ENCODE measurements at places on chromosomes 6 and 20.
A peak's percentile ranks its signal among the peaks of the same experiment; 100 is the strongest.

DNA sequence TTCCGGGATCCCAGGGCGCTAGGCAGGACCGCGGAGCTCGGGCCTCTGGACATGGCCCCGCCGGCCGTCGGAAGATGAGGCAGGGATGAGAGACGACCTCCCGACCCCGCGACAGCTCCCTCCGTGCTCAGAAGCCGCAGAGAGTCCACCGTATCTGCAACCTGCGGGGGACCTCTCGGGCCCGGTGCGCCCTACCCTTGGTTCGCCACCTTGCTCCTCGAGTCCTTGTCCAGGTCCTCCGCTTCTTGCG, 301 bp downstream of the PPP1R3D start:
- DNase-seq = no peak

DNA sequence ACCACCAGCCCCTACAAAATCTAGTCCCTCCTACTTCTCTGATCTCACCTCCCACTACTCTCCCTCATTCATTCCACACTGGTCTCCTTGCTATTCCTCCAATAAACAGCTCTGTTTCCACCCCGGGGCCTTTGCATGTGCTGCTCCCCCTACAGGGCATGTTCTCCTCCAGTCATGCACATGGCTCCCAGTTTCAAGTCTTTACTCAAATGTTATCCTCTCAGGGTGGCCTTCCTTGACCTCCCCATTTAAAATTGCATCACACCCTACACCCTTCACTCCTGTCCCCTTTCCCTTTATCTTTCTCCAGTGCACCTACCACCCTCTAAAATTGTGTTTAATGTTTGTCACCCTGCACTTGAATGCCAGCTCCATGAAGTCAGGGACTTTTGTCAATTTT, 174.5 kb downstream of the MRPL14 start:
- DNase-seq = no peak

GRCh38 chr6:21220271-21220987, 373.1 kb upstream of the SOX4 start:
- no peak for DNase-seq

GRCh38 chr6:153729189-153729588, 309.9 kb upstream of the OPRM1 start:
- no peak for DNase-seq

- no peak for DNase-seq
These were observed 11.6 kb downstream of the SLC9A8 start for GRCh38 chr20:49824206-49824605.

- no peak for DNase-seq
These were observed 17.3 kb downstream of the SLC22A1 start for GRCh38 chr6:160138839-160139419.

DNA sequence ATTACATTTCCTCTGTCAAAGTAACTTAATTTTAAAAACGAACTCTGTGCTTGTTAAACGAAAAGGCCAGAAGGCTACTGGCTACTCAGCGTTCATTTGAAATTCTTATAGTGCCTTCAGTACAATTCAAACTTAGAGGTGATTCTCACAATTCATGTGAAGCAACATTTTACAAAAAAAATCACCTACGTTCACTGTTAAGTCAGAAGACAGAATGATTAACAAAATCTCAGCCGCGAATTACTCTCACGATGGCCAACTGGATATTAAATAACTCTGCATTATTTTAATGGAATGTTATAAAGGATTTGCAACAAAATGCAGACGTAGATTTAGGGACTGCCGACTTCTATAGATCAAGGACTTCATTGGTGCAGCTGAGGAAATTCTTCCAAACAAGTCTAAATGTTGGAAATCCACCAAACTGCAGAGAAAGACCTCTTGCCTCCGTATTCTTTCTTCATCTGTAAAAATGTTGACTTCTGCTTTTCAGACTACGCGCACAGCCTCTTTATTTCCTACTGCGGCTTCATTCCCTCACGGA, 1.6 kb upstream of the QKI start:
- DNase-seq = no peak

DNA sequence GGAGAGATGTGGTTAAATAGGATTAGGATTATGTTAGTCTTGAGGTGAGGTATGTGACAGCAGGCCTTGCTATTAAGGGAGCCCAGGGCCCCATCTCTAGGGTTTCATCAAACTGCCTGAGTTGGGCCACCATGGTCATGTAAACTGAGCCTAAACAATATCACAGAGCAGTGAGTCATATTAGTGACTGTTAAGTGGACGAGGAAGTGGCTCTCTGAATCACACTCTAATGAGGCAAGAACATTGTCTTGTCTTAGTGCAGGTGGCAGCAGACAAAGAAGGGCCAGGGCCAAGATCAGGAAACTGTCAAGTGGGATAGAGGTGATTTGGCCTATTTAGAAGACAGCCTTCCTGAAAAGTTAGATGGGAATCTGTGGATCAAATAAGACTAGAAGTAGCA, 23.1 kb downstream of the ENPP3 start:
- no peak for DNase-seq

GRCh38 chr6:167590193-167590592, 236.5 kb upstream of the AFDN start:
- DNase-seq = no peak

DNA sequence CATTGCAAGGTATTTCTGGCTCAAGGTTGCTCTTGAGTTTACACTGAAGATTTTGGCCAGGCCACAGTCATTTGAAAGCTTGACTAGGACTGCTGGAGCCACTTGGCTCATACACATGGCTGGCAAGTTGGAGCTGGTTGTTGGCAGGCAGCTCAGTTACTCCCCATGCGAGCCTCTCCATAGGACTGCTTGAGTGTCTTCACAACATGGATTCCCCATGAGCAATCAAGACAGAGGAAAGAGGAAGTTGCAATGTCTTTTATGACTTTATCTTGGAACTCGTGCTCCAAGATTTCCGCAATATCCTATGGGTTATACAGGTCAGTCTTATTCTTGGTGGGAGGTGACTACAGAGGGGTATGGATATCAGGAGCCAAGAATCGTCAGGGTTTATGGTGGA, 1.4 kb upstream of the MANBAL start:
- no peak for DNase-seq

- DNase-seq = no peak
These were observed 10.7 kb downstream of the TULP4 start for GRCh38 chr6:158322724-158323560.

- peak; percentile 73 for DNase-seq
These were observed 45.1 kb upstream of the NEDD9 start for GRCh38 chr6:11277275-11278206.

DNA sequence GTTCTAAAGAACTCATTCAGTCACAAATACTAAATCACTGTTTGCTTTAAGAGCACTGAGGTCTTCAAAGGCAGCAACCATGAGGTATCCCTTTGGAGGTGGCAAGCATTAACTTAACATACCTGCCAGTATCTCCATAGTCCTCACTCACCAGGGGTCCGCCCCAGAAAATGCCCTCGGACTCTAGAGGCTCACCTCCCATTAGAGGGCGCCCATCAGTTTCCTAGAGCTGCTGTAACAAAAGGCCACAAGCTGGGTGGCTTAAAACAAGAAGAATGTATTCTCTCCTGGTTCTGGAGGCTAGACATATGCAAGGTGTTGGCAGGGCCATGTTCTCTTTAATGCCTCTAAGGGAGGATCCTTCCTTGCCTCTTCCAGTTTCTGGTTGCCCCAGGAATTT, 12.0 kb upstream of the RNGTT start:
- DNase-seq = no peak

- peak; percentile 78 for DNase-seq
These were observed 71.5 kb downstream of the SOX4 start for GRCh38 chr6:21665110-21665391.

DNA sequence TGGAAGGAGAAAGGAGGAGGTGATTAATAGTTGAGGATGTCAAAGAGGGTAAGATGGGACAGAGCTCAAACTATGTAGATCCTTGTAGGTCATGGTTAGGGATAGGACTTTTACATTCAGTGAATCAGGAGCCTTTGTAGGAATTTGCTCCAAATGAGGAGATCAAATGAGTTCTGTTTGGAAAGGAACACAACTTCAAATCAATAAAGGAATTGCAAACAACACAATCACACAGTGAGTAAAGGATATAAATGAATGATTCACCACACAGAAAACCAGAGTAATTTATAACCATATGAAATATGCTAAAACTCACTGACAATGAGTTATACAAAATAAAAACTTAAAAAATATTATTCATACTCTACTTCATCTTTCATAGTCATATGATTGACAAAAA, 480.8 kb upstream of the EPHA7 start:
- no peak for DNase-seq

- no peak for DNase-seq
These were observed 97.8 kb upstream of the CARMIL1 start for GRCh38 chr6:25181350-25181724.

DNA sequence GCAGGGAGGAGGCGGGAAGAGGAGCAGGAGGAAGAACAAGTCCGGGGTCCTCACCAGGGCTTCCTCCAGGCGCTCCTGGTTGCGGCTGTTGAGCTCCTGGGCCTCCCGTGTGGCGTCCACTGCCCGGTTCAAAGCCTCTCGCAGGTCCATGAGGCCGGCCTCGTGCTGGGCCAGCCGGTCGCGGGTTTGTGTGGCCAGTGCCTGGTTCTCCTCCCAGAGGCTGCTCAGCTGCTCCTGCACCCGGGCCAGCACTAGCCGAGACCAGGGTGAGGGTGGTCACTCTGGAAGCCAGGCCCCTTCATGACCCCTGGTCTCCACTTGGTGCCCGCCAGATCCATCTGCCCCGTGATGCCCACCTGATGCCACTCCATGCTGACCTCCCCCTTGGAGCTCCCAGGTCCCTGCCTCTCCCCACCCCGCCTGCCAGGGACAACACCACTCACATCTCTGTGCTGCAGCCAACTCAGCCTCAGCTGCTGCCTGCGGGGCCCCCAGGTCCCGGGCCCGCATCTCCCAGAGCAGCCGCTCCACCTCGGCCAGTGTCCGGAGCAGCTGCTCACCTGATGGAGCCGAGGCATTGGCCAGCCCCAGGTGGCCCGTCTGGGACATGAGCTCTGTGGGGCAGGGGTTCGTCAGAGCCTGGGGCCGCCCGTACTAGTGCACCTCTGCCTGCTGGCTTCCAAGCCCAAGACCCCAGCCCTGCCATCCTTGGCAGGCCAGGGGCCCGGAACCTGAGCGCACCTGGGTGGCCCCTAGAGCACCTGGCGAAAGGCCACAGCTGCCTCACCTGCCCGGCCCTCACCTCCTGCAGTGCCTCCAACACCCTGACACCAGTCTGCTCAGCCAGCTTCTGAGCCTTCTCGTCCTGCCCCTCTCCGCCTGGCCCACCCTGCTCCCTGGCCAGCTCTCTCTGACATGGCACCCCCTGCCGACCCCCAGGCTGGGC, 15.9 kb downstream of the ADRM1 start:
- no peak for DNase-seq

DNA sequence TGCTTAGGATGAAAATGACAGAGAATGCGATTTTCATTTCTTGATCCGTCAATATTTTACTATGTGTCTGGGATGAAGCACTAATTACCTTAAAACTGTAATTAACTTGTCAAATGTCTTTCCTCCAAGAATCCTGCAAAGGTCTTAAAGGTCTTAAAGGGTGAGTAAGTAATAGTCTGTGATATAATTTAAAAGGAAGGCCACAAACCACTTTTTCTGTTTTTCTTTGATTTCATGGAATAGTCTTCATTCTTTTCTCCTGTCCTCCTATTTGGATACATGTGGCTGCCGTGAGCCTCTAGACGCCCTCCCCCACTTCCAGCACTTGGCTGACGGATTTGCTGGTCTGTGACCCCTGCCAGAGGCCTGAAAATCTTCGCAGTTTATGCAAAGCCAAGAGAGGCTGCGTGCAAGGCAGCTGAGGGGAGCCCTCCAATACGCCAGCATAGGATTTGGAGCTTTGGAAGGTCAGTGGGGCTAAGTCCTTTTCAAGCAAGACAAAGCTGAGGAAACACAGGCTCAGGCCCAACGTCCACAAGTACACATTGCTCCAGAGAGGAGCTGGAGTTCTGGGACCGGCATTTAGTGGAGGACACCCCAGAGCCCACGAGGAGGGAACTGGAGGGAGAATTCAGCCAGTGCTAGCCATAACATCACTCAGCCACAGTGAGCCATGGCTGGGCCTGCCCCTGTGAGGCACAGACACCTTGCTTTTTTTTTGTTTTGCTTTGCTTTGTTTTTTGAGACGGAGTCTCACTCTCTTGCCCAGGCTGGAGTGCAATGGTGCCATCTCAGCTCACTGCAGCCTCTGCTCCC, 382.6 kb downstream of the SMOC2 start:
- DNase-seq = peak; percentile 42

DNA sequence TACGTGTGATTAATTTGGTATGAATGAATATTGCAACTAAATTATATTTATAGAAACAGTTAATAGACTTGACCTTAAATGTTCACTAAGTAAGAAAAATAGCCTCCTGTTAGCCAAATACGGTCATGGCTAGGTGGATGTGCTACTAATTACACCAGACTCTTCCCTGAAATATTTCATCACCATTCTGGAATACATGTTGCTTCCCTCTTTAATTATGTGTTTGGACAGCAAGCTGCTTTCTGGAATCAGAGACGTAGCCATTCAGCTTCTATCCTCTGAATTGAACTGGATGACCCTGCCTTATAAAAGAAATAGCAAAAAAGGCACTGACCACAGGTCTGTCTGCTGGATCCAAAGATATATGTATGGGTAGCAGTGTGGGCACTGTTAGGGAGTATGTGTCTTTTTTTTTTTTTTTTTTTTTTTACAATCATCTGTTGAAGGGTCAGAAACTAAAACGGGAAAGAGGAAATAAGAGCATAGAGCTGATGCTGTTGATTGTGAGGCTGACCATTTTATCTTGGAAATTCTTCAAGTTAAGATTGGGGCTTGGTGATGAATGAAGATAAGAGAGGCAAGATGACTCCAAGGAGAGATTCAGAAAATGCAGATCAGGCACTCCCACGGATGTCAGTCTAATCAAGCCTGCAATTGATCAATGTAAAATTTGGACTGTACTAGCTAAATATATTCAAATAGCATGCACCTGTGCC, 283.2 kb upstream of the HSF2 start:
- no peak for DNase-seq

- DNase-seq = no peak
These were observed 37.7 kb upstream of the PRSS16 start for GRCh38 chr6:27209659-27210269.

DNA sequence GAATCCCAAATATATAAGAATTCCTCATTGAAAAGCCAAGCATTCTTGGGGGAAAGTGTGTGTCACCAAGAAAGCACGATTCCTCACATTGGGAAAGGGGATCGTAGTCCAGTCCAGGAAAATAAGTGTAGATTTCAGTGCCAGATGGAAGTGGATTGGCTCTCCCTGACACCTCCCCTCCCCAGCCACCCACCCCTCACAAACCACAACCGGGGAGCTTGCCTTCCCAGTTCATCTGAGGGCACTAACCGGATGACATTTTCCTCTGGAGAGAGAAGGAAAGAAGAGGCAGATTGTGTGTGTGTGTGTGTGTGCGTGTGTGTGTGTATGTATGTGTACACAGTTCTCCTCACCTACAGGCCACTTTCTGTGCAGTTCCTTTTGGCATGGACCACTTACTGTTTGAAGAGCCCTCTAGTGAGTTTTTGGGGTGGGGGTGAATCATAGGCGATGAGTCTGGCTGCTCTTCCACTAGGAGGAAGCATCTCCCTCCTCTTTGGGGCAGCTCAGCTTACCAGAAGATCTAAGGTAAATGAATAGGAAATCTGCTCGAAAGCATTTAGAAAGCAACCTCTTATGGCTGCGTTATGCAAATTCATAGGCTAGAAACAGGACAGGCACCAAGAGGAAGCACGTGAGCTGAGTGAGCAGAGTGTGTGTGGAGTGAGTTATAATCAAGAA, 20.8 kb downstream of the DAAM2 start:
- DNase-seq = peak; percentile 59

GRCh38 chr20:38875175-38875993, 50.8 kb upstream of the FAM83D start:
- no peak for DNase-seq

All from eye (tissue), 1 donor.